ENCODE measurements at places on chromosomes 1 and 21. TPM values are rescaled to one million over a fixed set of nuclear protein-coding genes. Genes with fewer than 3 reads are reported as not detected.

Gene KIF2C
- total RNA-seq, result 0.93 TPM

Gene CD34
- total RNA-seq, result 50.7 TPM

DNA sequence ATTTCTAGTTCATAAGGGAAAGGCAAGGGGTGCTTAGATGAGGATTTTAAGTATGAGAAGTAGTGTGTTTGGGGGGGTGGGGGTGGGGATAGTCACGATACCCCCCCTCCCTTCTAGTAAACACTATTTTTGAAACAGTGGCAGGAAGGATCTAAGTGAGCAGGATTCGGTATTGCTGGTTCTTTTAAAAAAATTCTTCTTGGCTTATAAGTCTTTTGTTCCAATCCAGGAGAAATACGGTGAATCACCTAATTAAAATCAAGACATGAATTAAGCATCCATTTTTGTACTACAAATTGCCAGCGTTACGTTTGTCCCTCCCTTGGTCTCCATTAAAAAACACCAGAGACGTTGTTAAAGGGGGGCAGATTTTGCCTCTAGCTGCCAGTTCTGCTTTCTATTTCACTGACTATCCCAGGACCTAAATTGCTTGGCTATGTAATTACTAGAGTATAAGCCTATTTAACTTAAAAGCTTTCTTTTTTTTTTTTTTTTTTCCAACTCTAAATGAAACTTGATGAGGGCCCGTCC lies 911 bp downstream of the LMO4 start:
- no peak for DNase-seq
- H3K4me1 ChIP-seq, result peaks cover 31% of the 10 kb centered on the region
- peak overlapping the region; percentile 97 for H3K27ac ChIP-seq
- H3K27me3 ChIP-seq, result no peaks in the 10 kb centered on the region
- H3K36me3 ChIP-seq, result no peaks in the 10 kb centered on the region

DNA sequence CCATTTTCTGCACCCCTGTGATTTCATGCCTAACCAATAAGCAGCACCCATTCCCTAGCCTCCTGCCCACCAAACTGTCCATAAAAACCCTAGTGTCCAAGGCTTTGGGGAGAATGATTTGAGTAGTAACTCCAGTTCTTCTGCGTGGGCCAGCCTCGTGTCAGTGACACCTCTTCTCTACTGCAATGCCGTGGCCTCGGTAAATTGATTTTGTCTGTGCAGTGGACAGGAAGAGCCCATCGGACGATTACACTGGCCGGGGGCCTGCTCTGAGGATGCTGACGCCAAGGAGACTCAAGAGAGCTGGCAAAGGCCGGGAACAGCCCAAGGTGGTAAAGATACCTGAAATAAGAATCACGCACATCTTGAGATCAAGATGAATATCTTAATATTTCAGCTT lies 29.3 kb downstream of the RSPH1 start:
- no peaks in the 10 kb centered on the region for H3K27me3 ChIP-seq
- no peak for DNase-seq
- H3K4me1 ChIP-seq, result peaks cover 14% of the 10 kb centered on the region
- H3K36me3 ChIP-seq, result no peaks in the 10 kb centered on the region

Gene GFI1
- total RNA-seq, result 5.4 TPM

Gene NECTIN4
- total RNA-seq, result 5.4 TPM

Gene AGMAT
- not detected for total RNA-seq

Gene FMO4
- 4.3 TPM for total RNA-seq

DNA sequence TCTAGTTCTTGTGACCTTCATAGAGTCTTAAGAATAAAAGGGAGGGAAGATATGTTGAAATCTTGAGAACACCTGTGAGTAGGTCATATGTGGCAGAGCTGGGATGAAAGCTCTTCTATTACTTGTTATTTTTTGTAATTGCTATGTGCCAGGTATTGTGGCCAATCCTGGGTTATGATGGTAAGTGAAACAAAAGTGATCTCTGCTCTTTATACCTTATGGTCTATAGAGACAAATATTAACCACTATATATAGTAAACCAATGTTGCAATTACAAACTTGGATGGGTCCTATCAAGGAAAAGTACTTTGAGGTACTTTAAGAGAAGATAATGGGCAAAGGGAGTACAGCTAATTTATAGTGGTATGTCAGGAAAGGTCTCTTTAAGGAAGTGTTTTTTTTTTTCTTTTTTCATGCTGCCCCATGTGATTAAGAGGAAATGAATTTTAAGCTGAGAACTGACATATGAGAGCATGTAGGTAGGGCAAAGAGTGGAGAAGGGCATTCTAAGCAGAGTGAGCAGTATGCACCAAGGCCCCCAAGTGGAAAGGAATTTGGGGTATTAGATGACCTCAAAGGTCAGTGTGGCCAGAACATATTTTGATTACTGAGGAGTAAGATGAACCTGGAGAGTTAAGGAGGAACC lies 43.3 kb downstream of the POU2F1 start:
- no peaks in the 10 kb centered on the region for H3K27me3 ChIP-seq
- H3K36me3 ChIP-seq, result no peaks in the 10 kb centered on the region
- no peak overlapping the region for H3K27ac ChIP-seq
- H3K4me1 ChIP-seq, result peaks cover 32% of the 10 kb centered on the region

Gene HPCAL4
- total RNA-seq, result 0.09 TPM

Gene HPCA
- not detected for total RNA-seq

GRCh38 chr1:66553846-66554245 lies 19.9 kb downstream of the SGIP1 start:
- H3K36me3 ChIP-seq, result no peaks in the 10 kb centered on the region
- DNase-seq, result no peak
- no peak overlapping the region for H3K27ac ChIP-seq
- H3K27me3 ChIP-seq, result no peaks in the 10 kb centered on the region

GRCh38 chr1:91596474-91596873 lies 95.8 kb downstream of the CDC7 start:
- DNase-seq, result no peak
- no peaks in the 10 kb centered on the region for H3K4me1 ChIP-seq
- H3K36me3 ChIP-seq, result no peaks in the 10 kb centered on the region
- H3K4me3 ChIP-seq, result no peak overlapping the region
- H3K27ac ChIP-seq, result no peak overlapping the region
- no peaks in the 10 kb centered on the region for H3K27me3 ChIP-seq

- no peaks in the 10 kb centered on the region for H3K4me1 ChIP-seq
- H3K27ac ChIP-seq, result no peak overlapping the region
- H3K36me3 ChIP-seq, result no peaks in the 10 kb centered on the region
- H3K27me3 ChIP-seq, result no peaks in the 10 kb centered on the region
- H3K4me3 ChIP-seq, result no peak overlapping the region
- DNase-seq, result no peak
These were observed 145.0 kb upstream of the SGIP1 start for GRCh38 chr1:66388913-66389312.

- H3K36me3 ChIP-seq, result no peaks in the 10 kb centered on the region
- no peak overlapping the region for H3K4me3 ChIP-seq
- no peaks in the 10 kb centered on the region for H3K27me3 ChIP-seq
- DNase-seq, result no peak
- no peak overlapping the region for H3K27ac ChIP-seq
These were observed 14.3 kb upstream of the RGS1 start for GRCh38 chr1:192561301-192561700.

DNA sequence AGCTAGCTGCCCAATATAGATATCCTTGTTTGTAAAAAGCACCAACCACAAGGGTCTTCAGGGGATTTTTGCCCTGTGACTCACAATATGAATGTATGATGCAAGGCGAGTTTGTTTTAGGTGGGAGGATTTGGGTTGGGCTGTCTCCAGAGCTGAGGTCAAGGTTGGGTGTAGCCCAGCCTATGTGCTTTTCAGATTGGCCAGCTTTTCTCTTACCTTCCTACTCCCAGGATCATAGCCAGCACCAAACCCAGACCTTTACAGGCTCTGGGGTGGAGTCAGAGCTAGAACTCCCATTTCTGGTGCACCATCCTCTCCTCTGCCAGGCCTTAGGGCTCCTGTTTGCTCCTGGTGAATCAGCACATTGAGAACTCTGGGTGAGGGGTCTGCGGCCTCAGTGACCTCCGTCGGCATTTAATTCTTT lies 55.6 kb upstream of the GCLM start:
- no peak overlapping the region for H3K27ac ChIP-seq
- peaks cover 3% of the 10 kb centered on the region for H3K4me1 ChIP-seq
- no peak overlapping the region for H3K4me3 ChIP-seq
- no peak for DNase-seq

DNA sequence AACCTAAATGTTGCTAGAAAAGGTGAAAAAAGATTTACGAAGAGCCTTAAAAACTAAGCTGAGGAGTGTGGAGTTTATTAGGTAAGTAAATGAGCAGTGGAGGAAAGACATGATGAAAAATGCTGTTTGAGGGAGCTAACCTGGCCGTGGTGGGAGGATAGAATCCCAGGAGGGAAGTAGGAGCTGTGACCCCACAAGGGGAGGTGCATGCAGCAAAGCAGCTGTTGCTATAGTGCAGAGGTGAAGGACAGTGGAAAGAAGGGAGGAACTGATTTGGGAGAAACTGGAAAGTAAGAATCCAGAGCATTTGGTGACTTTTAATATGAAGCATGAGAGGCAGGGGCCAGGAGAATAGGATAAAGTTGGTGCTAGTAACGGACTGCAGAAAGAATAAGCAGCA lies 271.7 kb upstream of the ADGRL2 start:
- no peak overlapping the region for H3K4me3 ChIP-seq
- no peaks in the 10 kb centered on the region for H3K4me1 ChIP-seq
- no peak for DNase-seq

Gene OR2T12
- total RNA-seq, result not detected

Gene CELA2A
- not detected for total RNA-seq

All from upper lobe of right lung (tissue), 1 donor.